Ureter (tissue), 1 donor: ENCODE measurements at places on chromosomes 2 and 18. TPM values are rescaled to one million over a fixed set of nuclear protein-coding genes. Genes with fewer than 3 reads are reported as not detected.

MYO5B gene
- 46.2 TPM for total RNA-seq

TTC21B gene
- 26.4 TPM for total RNA-seq

ASXL3 gene
- total RNA-seq = 5.9 TPM

GRCh38 chr18:70622622-70623419, 334.0 kb downstream of the SOCS6 start:
- DNase-seq = no peak

- DNase-seq = no peak
Observed at GRCh38 chr2:179898873-179899272, 37.5 kb upstream of the ZNF385B start.

GRCh38 chr18:32910694-32911296, 138.0 kb upstream of the KLHL14 start:
- no peak for DNase-seq
